OCI-M1 (cell line): ENCODE measurements at places on chromosomes 16 and 17.

DNA sequence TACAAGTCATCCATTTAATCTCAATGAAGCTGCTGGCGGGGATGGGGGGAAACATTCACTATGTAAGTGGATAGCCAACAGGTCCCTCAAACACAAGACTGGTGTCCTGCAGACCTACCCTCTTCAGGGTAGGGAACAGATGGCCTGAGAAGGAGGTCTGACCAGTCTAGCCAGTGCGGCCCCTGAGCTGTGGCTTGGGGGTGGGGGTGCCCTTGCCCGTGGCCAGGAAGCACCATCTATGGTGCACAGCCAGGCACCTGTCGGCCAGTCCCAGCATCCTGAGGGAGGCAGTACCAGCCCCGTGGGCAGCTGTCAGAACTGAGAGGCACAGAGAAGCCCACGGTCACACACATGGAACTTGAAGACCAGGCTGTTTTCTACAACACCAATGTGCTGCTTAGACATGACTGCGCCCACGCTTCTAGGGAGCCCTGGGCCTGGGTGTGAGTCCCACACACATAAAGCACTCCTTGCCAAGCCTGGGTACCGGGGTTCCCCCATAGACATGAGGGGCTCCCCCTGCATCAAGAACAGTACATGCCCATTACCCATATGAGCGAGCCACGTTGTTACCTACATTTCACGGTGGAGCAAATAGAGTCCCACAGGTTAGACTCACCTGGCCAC is 40.9 kb downstream of the RMI2 start:
- no peak for DNase-seq

GRCh38 chr16:15427648-15428239 is 6.6 kb upstream of the BMERB1 start:
- peak; percentile 88 for DNase-seq

GRCh38 chr16:49806446-49806845 is 49.5 kb downstream of the ZNF423 start:
- no peak for DNase-seq

GRCh38 chr16:14586637-14587305 is 43.3 kb downstream of the PARN start:
- DNase-seq: no peak

DNA sequence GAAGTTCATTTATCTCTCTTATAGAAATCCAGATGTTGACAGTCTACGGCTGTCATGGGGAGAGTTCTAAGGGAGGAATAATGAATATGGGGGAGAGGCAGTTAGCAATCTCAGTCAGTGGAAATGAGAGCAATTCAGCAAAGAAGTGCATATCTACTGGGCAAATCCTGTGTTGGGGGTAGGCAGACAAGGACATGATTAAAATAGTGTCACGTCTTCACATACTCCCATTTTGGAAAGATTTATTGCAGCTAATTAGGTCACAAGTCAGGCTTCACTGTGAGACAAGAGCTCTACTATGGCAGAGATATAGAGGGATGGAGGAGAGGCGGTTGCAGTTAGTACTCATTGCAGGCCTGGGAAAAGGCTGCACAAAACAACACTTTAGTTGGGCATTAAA is 29.8 kb downstream of the LRRC36 start:
- no peak for DNase-seq
